Left renal cortex interstitium (tissue), 4 donors: ENCODE measurements at places on chromosomes 11 and 22.

DNA sequence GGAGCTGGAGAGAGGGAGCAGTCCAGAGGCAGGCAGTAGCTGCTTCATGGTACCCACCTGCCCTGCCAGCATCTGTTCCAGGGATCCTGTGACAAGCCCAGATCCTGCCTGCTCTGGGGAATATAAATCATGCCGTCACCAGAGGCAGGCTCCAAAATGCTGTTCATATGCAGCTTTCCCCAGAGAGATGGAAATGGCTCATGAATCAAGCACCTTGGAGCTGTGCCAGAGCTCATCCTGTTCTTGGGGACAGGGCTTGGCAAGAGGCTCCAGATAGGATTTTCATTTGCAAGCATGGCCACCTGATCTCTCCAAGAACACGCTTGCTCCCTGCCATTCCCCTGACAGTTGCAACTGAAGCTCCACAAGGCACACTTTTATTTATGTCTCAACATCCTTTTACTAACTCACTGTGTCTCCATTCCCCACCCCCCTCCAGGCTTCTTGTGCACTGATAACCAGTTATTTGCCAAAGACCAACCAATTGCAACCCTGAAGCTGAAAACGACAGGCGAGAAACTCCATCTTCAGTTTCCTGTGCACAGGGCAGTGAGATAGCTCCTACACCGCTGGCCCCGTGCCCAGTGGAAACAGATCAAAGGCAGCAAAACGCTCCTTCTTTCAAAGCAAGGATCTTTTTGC lies 115.8 kb upstream of the PITPNB start:
- no peak for DNase-seq

DNA sequence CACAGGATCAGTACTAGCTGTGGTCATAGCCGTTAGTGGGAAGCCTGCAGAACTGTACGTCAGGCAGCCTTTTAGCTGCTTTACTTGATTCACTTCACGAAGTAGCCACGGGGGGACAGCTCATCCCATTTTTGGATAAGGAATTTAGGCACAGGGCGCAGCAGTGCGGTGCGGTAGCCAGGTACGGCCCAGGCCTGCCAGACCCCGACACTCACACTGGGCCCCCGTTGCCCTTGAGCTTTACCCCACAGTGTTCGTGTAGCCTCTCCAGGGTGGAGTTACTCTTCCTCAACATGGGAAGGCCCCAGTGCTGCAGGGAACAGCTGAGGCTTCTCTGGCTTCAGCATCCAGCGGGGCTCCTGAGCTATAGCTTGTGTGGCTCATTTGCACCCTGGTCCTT lies 59.4 kb downstream of the SBF1 start:
- no peak for DNase-seq

DNA sequence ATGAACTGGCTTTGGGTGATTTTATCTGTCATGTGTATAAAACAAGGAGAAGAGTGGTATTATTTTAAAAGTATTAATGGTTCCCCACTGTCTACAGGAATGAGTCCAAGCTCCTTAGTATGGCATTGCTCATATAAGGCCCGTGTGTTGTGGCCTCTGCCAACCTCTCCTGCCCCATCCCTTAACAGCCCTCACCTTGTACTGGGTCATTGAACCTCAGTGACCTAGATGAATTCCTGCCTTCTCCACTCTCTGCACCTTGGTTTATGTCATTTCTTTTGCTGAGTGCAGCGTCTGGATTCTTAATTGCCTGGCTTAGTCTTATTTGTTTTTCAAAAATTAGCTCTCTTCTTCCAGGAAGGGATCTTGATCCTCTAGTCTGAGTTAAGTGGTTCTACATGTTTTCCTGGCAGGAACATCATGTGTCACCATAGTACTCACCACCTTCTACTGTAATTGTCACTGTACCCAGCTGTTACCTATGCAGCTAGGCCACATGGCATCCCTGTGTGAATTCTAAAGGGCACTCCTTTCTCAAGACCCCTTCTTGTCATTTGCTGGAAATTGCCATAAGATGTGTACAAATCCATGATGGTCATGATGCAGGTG lies 36.2 kb upstream of the POGLUT3 start:
- no peak for DNase-seq

DNA sequence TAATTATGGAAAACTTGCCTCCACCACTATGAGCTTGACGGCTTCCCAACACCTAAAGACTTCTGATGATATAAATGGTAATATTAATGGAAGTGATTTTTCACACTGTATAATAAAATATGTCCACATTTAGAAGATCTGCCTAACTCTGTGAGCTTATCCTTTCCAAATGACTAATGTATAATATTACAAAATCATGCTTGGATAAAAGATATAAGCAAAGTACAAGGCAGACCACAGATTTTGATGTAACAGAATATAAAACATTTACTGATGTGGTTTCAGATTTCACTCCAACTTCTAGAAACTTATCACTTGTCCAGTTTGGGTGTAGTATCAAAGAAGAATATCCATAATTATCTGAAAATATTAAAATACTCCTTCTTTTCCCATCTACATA lies 36.9 kb downstream of the GALNT18 start:
- no peak for DNase-seq

DNA sequence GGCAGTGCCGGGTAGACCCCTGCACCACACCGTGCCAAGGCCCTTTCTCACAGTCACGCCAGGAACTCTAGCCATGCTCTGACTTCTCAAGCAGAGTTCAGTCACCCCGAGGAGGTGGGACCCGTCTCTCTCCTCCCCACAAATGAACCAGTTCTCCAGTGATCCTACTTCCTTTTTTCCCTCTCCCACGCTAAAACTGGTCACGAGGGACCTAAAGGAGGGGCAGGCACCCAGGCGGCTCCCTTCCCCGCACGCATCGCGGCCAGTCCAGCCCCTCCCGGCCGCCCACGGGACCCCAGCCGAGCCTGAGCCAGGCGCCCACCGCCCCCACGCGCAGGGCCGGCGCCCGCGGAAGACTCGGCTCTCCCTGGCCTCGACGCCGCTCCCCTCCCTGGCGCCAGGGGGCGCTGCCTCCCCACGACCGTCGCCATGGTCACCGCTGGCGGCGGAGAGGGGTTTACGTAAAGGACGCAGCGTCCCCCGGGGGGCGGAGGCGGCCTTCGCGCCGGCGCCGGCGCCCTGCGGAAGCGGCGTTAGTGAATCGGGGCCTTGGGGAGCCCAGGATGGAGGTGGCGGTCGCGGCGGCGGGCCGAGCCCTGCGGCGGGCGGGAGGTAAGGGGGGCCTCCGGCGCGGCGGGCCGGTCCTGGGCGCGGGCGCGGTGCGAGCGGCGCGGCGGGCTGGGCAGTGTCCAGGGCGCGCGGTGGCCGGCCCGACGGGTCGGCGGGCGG lies at the start of gene DAGLA:
Gene DAGLA (plus strand): TSS at position 499 of the 729 bp plus-strand sequence. CDS start 39,765 bp downstream, outside the sequence.
- peak; percentile 47 for DNase-seq

- no peak for DNase-seq
Observed at GRCh38 chr11:75719340-75720239, 2.0 kb downstream of the MOGAT2 start.

DNA sequence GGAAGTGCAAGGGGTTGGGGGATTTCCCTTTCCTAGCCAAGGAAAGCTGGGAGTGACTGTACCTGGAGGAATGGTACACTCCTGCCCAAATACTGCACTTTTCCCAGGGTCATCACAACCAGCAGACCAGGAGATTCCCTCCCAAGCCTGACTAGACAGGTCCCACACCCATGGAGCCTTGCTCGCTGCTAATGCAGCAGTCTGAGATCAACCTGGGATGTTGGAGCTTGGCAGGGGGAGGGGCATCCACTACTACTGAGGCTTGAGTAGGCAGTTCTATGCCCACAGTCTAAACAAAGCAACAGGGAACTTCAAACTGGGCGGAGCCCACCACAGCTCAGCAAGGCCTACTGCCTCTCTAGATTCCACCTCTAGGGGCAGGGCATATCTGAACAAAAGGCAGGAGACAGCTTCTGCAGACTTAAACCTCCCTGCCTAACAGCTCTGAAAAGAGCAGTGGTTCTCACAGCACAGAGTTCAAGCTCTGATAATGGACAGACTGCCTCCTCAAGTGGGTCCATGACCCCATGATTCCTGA lies 58.5 kb downstream of the SLC22A9 start:
- DNase-seq: no peak

GRCh38 chr11:1480555-1481482 lies 5.8 kb downstream of the MOB2 start:
- no peak for DNase-seq

GRCh38 chr22:46561435-46561905 lies 24.1 kb upstream of the CELSR1 start:
- no peak for DNase-seq

GRCh38 chr22:29801153-29801552 lies 34.0 kb downstream of the UQCR10 start:
- DNase-seq: no peak

- no peak for DNase-seq
Observed at GRCh38 chr22:44449061-44449682, 48.9 kb downstream of the RTL6 start.

DNA sequence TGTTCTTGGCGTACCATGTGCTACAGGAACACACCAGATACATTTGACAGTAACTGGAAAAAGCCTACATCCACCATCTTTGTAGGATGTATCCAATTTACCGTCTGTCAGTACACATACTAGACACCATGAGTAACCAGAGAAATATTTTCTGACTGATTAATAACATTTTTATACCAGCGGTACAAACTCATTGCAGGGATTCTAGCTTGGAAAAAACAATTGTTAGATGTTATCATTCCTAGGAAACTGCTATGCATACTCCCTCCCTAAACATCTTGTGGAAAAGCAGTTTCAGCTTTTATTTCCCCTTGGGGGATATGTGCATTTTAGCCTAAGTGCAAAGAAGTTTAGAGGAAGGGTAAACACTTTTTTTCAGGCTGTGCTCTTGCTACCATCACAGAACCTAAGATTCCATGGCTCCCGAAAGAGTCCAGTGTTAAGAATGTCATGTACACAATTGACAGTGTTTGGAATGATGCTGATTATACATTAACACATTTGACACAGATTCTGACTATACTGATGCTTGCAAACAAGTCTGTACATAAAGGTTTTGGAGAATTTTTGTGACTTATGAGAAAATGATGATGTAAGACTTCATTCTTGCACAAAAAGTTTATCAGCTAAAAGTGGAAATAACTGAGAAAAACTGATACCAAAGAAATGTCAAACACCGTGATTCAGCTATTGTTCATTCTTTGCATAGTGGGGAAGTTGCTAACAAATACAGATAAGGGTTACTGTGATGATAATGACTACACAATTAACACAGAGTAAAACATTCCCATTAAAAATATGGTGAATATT lies 23.7 kb downstream of the NCF4 start:
- DNase-seq: no peak

- no peak for DNase-seq
Observed at GRCh38 chr11:58530236-58530635, 22.3 kb upstream of the OR5B21 start.

DNA sequence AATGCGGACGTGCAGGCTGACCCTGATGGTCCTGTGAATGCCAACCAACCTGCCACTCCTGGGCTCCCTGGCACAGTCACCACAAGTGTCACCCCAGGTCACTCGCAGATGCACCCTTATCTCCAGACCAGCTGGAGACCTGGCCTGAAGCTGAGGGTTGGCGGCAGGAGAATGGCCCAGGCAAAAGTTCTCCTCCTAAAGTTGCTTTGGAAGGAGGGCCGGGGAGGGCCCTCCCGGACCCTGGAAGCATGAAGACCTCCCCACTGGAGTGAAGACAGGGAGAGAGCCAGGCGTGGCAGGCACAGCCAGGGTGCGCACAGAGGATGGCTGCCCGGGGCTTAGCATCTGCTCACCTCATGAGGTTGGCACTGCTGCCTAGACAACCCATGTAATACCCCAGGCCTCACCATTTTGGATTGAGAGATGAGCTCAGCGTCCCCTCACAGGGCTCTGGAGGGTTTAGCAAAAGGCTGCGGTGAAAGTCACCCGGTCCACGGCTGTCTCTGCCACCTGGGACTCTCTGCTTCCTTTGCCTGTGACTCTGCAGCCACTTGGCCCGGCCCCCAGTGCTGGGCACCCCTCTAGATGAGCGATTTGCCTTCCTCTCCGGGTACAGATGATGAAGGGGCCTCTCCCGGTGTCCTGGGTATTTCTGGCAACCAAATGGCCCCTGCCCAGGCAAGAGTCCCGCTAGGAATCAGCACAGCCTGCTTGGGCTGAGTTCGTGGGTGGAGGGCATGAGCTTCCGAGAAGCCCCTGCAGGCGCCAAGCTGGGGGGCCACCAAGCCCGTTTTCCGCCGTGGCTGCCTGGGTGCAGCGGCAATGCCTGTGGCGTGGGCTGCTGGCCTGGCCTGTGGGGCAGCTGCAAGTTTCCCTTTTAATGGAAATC lies 48.3 kb upstream of the SEPTIN5 start:
- no peak for DNase-seq

GRCh38 chr11:61507962-61508861 lies at the start of gene LRRC10B:
TSS of gene LRRC10B (plus strand) at chr11:61508749. CDS start at chr11:61508999, 250 bp downstream.
- no peak for DNase-seq

- DNase-seq: no peak
Observed at GRCh38 chr11:27064086-27064485, 23.5 kb downstream of the BBOX1 start.

DNA sequence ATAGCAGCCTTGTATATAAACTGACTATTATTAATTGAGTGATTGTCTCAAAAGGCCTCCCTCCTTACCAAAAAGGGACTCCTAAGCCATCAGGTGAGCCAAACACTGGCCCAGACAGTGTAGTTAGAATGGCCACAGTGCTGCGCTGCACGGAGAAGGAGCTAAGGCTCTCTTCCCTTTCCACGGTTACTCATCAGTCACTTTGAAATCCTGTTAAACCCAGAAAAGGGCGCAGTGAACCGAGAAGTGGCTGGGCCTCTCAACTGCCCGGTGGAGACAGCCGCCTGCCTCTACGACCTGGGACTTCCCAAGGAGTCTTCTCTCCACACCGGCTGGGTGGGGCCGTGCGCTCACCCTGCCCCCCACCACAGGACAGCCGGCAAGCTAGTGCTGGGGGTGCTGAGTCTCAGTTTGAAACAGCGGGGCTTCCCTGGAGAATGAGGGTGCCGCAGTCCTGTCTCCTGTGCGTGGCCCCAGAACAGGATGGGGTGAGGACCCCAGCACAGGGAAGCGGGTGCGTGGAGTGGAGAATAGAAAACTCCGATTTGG lies 1.3 kb downstream of the MYH9 start:
- DNase-seq: no peak

GRCh38 chr11:60973699-60974098 lies 2.2 kb downstream of the CD6 start:
- DNase-seq: no peak

DNA sequence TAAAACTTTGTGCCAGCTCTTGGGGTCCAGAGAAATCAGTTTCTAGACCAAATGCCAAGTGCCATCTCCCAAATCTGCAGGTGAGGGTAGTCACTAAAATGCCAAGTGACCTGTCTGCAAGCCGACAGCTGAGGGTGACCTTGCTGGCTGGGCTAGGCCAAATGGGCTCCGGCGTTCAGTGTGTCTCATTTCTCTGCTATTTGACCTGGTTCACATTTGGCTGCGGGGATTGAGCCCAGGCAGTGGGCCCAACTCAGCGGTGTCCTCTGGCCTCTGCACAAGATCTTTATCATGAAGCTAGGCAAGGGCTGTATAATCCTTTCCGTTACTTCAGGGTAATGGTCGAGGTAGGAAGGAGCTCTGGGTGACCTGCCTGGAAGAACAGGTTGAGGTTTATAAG lies 87.5 kb downstream of the SNX19 start:
- DNase-seq: no peak

DNA sequence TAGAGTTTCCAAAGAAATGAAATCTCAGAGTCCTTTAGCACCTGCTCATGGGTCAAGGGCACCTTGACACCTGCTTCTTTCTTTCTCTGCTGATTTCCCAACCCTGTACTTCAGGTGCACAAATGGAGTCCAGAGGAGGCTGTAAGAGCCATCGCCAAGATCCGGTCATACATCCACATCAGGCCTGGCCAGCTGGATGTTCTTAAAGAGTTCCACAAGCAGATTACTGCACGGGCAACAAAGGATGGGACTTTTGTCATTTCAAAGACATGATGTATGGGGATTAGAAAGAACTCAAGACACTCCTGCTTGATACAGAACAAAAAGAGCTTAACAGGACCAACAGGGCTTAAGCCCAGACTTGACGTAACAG lies 5.9 kb downstream of the PTPMT1 start:
- no peak for DNase-seq
